Thymus (tissue), 14 donors: ENCODE measurements at places on chromosomes 2 and 18. TPM values are rescaled to one million over a fixed set of nuclear protein-coding genes. Genes with fewer than 3 reads are reported as not detected.

DOCK10 gene
- total RNA-seq, result 66.9 TPM

RASGRP3 gene
- 6.5 TPM for total RNA-seq

GRCh38 chr2:62140426-62141141 is 55.3 kb upstream of the B3GNT2 start:
- H3K36me3 ChIP-seq, result no peaks in the 10 kb centered on the region
- no peaks in the 10 kb centered on the region for H3K27me3 ChIP-seq
- no peak for DNase-seq
- no peaks in the 10 kb centered on the region for H3K4me1 ChIP-seq
- H3K4me3 ChIP-seq, result no peak overlapping the region

DNA sequence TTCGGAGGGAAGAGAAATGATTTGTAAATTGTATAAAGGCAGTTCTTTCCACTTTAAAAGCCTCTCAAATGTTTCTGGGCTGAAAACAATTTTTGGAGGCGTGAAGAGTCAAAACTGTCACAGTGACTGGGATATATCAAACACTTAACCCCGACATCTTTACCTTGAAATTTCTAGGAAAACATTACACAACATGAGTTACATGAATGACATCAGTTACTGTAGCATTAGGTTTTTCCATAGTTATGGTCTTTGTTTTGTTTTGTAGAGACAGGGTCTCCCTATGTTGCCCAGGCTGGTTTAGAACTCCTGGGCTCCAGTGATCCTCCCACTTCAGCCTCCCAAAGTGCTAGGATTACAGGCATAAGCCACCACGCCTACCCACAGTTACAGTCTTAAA is 25.7 kb downstream of the MSH6 start:
- H3K36me3 ChIP-seq, result peaks cover 11% of the 10 kb centered on the region
- H3K27me3 ChIP-seq, result no peaks in the 10 kb centered on the region
- no peak overlapping the region for H3K27ac ChIP-seq
- DNase-seq, result no peak

DNA sequence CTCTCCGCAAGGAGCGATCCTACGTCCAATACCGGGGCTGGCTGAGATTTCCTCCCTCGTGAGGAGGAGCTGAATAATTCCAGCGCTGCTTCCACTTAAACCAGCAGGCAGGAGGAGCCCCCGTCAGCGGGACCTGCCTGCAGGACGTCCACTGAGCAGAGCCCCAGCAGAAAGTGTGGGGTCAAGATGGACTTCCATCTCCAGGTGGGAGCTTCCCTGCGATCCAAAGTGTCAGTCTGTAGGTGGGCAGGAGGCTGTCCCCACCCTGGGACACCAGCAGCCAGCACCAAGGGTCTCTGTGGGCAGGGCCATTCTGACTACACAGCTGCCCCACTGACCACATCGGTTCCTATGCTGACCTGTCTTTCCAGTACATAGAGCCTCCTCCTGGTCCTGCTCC is 462 bp upstream of the OTOS start:
- no peak overlapping the region for H3K4me3 ChIP-seq
- no peaks in the 10 kb centered on the region for H3K36me3 ChIP-seq
- no peak overlapping the region for H3K27ac ChIP-seq
- DNase-seq, result no peak
